BJ (cell line): ENCODE measurements at places on chromosomes 6 and 20.

GRCh38 chr20:43749734-43750294 lies 23.0 kb upstream of the GTSF1L start:
- no peak for DNase-seq

GRCh38 chr6:141598487-141598886 lies 534.2 kb upstream of the GJE1 start:
- no peak for DNase-seq

DNA sequence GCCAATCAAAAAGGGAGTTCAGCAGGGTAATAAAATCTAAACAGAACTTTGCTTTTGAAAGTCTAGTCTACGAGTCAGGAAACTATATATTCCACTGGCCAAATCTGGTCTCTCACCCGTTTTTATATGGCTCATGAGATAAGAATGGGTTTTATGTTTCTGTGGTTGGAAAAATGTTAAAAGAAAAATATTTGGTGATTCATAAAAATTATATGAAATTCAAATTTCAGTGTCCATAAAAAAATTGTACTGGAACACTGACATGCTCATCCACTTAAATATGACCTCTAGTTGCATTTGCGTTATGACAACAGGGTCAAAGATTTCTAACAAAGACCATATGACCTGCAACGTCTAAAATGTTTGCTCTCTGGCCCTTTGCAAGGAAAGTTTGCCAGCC lies 22.3 kb upstream of the LAMP5 start:
- DNase-seq, result no peak

- no peak for DNase-seq
Observed at GRCh38 chr6:153104220-153104619, 26.9 kb downstream of the RGS17 start.

DNA sequence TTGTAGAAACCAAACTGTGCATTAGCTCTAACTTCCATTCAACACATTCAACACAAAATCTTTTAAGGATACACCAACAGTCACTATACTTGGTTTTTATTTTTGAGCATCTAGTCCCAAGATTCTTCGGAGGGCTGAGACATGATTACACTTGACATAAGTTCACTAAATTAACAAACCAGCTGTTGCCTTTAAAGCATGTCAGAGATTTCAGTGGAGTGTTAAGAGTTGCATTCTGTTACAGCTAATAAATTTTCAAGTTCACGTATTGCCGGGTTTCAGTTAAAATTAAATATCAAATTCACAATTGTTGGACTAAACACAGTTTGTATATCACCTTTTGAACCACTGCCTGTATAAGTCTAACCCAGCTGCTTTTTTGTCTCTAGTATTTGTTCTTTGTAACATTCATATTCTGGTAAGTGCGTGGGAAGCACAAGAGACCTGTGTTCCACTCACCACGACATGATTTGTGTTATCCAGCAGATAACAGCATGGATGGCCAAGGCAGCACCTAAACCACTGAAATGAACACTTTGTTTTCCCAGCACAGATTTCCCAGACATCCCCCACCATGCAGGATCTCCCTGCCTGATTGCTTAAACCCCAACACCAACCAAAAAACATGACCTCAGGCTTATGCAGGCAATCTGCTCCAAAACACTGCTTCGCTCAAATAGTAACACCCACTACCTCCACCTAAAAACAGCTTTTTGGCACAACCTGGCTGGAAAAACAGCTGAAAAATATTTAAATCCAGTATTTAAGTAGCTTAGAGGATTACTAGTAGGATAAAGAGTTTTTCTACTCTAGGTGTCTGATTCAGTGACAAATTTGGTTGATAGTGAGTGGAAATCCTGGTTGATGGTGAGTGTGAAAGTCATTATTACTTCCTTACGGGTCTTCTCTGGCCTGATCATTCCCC lies 286.5 kb upstream of the NT5E start:
- DNase-seq, result no peak

DNA sequence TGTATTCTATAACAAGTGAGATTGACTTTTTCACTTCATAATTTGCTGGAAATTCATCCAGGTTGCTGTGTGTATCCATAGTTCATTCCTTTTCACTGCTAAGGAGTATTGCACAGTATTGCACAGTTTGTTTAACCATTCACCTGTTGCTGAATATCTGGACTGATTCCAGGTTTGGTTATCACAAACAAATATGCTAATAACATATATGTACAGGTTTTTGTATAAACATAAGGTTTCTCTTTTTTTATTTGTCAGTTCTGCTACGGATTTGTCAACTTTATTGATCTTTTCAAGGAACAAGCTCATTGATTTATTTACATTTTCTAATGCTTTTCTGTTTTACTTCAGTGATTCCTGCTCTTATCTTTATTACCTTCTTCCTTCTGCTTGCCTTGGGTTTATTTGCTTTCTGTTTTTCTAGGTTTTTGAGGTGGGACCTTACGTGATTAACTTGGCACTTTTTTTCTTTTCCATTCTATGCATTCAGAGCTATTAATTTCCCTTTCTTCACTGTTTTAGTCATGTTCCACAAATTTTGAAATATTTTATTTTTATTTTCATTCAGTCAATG lies 117.0 kb upstream of the OGFRL1 start:
- DNase-seq, result no peak

DNA sequence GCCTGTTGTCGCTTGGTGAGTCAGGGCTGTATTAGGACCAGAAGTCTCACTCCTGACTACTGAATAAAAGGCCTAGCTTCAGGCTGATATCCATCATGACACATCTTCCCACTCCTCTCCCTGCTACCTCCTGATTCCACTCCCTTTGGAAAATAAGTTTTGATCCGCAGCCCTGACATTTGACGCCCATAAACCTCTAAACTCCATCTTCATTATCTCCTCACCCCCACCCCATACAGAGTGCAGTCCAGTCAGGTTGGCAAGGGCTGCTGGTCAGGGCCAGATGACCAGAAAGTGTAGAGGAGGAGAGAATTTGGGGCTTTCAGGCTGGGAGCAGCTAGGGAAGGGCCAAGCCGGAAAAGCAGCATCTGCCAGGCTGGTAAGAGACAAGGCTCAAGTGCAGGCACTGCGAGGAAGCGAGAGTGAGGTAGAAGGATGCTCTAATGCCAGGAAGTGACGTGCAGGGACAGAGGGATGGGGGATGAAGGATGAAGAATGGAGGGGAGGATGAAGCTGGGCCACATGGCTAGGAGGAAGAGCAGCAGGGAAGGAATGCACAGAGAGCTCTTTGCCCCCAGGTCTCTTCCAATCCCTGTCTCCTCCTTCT lies 1.2 kb downstream of the GGT7 start:
- DNase-seq, result no peak

DNA sequence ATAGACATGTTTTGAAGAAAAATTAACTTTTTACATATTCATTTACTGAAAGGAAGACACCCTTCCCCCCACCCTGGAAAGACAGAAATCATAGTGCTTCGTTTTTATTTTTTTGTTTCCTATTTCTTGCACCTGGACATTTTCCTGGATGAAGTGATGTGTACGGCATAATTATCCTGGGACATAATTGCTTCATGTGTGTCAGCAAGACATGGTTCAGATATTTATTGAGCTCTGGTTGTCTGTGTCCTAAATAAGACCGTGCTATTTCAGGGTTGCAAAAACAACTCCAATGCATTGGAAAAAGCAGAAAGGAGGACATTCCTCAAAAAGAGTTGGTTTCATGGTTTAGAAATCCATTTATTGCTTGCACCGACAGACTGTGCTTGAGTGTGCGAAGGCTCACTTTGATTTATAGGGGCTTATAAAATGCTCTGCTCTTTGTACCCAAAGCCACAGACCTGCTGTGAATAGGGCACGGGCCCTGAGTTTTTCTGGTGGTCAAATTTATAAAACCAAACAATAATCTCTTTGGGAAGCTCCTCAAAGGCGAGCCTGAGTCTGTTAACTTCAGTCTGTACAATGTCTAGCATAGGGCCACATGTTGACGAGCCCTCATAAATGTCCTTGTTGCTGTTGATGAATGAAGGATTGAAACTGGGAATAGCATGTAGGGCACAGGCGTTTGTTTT lies 179.5 kb downstream of the SOX4 start:
- no peak for DNase-seq

- DNase-seq, result no peak
Observed at GRCh38 chr6:18393698-18394097, 6.5 kb downstream of the RNF144B start.

DNA sequence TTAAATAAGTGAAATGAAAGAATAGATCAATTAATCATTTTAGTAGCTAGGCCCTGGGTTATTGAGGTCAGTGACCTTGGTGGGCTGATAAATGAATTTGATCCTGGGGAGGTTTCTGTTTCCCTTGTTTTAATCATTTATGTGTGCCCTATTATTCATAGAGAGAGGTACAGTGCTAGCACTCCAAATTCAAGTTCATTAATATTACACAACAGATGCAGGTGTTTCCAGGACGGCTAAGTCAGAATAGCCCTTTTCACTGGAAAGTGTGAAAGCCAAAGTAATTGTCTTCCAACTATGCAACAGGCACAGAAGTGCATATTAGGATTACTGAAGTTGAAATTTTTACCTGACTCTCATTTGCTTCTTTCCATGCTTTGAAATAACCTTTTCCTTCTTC lies 61.7 kb upstream of the SGK1 start:
- no peak for DNase-seq

- DNase-seq, result no peak
Observed at GRCh38 chr20:4469910-4470309, 251.8 kb upstream of the PRND start.
